Left lung (tissue), 14 donors: ENCODE measurements at places on chromosomes 6 and 20.

- H3K36me3 ChIP-seq: no peaks in the 10 kb centered on the region
- no peak overlapping the region for H3K27ac ChIP-seq
- no peak overlapping the region for H3K4me3 ChIP-seq
- DNase-seq: no peak
- H3K27me3 ChIP-seq: no peaks in the 10 kb centered on the region
Measured at GRCh38 chr6:98484696-98485095, 349.7 kb upstream of the POU3F2 start.

DNA sequence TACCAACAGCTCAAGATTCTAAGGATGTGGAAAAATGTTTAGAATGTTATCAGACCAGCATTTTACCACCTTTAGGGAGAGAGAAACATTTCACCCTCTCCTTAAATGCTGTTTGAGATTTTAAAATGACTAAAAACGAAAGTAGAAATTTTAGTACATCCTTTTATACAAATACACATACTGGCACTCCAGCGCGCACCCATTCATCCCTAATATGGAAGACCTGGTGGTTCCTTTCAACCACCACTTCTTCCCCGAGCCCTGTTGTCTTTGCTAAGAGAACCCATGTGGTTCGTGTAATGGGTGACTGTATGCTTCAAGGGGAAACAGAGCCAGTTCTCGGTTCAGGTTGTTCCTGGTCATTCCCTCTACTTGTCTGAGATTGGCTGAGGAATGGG is 21.3 kb downstream of the SPATA2 start:
- peaks cover 83% of the 10 kb centered on the region for H3K4me1 ChIP-seq
- no peak for DNase-seq
- no peaks in the 10 kb centered on the region for H3K27me3 ChIP-seq
- no peak overlapping the region for H3K4me3 ChIP-seq
- H3K36me3 ChIP-seq: peaks cover 8% of the 10 kb centered on the region

DNA sequence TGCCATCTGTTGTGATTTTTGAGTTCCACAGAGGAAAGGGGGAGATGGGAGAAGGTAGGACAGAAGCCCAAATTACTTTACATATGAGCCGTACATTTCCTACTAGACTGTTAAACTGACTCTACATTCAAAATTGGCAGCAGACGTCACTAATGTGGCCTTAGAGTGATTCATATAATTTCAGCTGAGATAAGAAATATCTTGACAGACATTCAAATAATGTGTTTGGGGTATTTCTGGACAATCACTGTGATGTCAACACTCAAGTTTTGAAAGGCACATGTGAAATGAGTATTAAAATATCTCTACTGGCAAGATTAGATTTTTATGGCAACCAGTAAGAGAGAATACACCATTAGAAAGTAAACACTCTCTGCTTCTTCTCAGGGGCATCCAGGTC is 104.0 kb downstream of the MTFR2 start:
- H3K4me1 ChIP-seq: no peaks in the 10 kb centered on the region
- H3K4me3 ChIP-seq: no peak overlapping the region
- H3K36me3 ChIP-seq: no peaks in the 10 kb centered on the region
- no peak for DNase-seq
- H3K27ac ChIP-seq: no peak overlapping the region

GRCh38 chr6:136980070-136980469 is 58.0 kb downstream of the SLC35D3 start:
- no peak overlapping the region for H3K4me3 ChIP-seq
- DNase-seq: no peak
- H3K27ac ChIP-seq: no peak overlapping the region
- peaks cover 20% of the 10 kb centered on the region for H3K27me3 ChIP-seq
- H3K4me1 ChIP-seq: no peaks in the 10 kb centered on the region
